Kidney epithelial cell (primary cell): ENCODE measurements at places on chromosomes 6 and 20. TPM values are rescaled to one million over a fixed set of nuclear protein-coding genes. Genes with fewer than 3 reads are reported as not detected.

- DNase-seq: no peak
Measured at GRCh38 chr20:8244637-8245036, 112.6 kb downstream of the PLCB1 start.

The TRPC4AP gene
- 78.8 and 99.3 TPM in 2 replicates for total RNA-seq

The CST4 gene
- total RNA-seq: not detected in 2 replicates

- no peak for DNase-seq
Measured at GRCh38 chr20:43392561-43392960, 65.1 kb upstream of the SRSF6 start.

The OR2J3 gene
- not detected in 2 replicates for total RNA-seq

The PSMG4 gene
- 14.6 and 26.5 TPM in 2 replicates for total RNA-seq

The CPXM1 gene
- total RNA-seq: 68.7 and 97.4 TPM in 2 replicates

DNA sequence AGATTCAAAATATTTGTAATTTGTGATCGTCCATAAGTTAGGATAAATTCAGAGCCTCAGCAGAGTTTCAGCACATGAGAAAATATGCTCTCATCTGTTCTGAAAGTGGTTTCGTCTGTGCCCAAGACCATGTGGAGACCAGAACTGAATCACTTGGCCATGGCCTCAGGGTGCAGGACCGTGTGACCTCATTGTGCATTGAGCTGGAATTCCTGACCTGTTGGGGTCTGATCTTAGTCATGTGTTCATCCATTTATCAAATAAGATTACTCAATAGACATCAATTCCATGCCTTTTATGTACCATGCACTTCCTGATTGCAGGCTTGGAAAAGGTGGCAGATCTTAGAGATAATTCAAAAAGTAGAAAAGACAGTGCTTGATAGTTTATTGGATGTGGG, 680.5 kb downstream of the QKI start:
- DNase-seq: no peak

DNA sequence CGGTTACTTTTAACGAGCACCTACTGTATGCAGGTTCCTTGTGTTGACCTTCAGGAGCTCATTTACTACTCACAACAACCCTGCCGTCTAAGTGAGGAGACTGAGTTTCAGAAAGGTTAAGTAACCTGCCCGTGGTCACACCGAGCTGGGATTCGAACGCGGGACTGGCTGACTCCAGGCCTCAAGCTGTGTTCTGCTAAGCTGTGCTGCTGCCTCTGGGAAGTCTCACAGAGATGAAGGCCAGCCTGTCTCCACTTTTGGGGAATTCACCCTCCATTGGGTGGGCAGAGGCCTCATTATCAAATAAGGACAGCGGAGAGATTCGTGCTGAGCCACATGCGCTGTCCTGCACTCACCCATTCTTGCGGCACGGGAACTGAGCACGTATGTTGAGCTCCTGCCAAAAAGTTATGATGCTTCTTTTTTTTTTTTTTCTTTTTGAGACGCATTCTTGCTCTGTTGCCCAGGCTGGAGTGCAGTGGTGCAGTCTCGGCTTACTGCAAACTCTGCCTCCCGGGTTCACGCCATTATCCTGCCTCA, 25.9 kb upstream of the MYT1 start:
- no peak for DNase-seq

DNA sequence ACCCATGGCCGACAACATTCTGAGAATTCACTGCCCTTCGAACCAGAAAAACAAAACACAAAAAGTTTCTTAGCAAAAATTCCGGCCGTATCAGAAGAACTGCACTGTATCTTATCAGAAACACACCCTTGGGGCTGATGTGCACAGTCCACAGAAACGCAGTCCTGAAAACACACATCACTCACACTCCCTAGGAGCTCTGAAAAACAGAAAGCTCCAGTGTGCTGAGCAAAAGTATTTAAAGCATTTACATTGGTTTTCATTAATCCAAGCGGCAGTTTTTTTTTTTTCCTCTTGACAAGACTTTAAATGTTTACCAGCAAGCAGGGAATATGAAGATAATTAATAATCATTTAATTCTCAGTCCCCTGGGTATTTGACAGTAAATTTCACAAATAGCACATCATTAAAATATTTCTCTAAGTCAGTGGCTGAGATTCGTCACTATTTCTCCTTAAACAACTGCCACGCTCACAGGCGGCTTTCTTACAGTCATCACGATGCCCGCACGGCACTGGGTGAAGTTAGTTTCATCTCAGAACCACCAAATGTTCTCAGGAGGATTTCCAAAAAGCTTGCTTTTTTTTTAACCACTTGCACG, 13.3 kb downstream of the NFATC2 start:
- DNase-seq: no peak

- DNase-seq: no peak
Measured at GRCh38 chr6:170232186-170233002, 58.5 kb downstream of the DLL1 start.

The PAK5 gene
- total RNA-seq: 0.07 and 0.17 TPM in 2 replicates

GRCh38 chr20:46994341-46994740, 99.7 kb downstream of the EYA2 start:
- no peak for DNase-seq

The ANGPT4 gene
- not detected in 2 replicates for total RNA-seq

- no peak for DNase-seq
Measured at GRCh38 chr6:36235309-36235708, 34.6 kb upstream of the PNPLA1 start.

The FHL5 gene
- not detected in 2 replicates for total RNA-seq

- DNase-seq: peak; percentile 57
Measured at GRCh38 chr6:3612341-3613041, 139.0 kb downstream of the PXDC1 start.

GRCh38 chr20:14879839-14880238, 542.4 kb upstream of the FLRT3 start:
- DNase-seq: no peak
